Smooth muscle cell of trachea (primary cell): ENCODE measurements at places on chromosomes 6 and 20. TPM values are rescaled to one million over a fixed set of nuclear protein-coding genes. Genes with fewer than 3 reads are reported as not detected.

Gene DUSP15
- 0.33 TPM in 1 of 2 replicates, not detected in the other for total RNA-seq

Gene PSORS1C1
- 0.29 and 0.99 TPM in 2 replicates for total RNA-seq

Gene NKX2-2
- not detected in 2 replicates for total RNA-seq

Gene RIPPLY2
- 0.29 and 0.66 TPM in 2 replicates for total RNA-seq

Gene MEI4
- total RNA-seq: not detected in 2 replicates

Gene ZNF334
- total RNA-seq: 1.6 and 2.5 TPM in 2 replicates

Gene CALHM6
- total RNA-seq: 0.33 and 0.44 TPM in 2 replicates

Gene HUS1B
- 0.99 and 1.2 TPM in 2 replicates for total RNA-seq

Gene PGC
- not detected in 2 replicates for total RNA-seq

Gene PMEPA1
- 0.29 and 0.33 TPM in 2 replicates for total RNA-seq

Gene ZC3H12D
- 0.15 and 0.17 TPM in 2 replicates for total RNA-seq

Gene FAM83B
- total RNA-seq: under 0.01 TPM in 1 of 2 replicates, not detected in the other

Gene DHX35
- total RNA-seq: 10.8 and 12.1 TPM in 2 replicates

Gene ATP6V1G2
- total RNA-seq: 5.5 and 5.7 TPM in 2 replicates

Gene OR2B3
- total RNA-seq: not detected in 2 replicates

Gene HCK
- not detected in 2 replicates for total RNA-seq

Gene SSTR4
- total RNA-seq: not detected in 2 replicates

Gene BPIFB4
- not detected in 2 replicates for total RNA-seq

Gene SFTA2
- total RNA-seq: not detected in 2 replicates

Gene SOX12
- 9.5 and 10.9 TPM in 2 replicates for total RNA-seq

Gene TTK
- total RNA-seq: 2.0 and 38.5 TPM in 2 replicates

Gene MICB
- total RNA-seq: 8.4 and 10.5 TPM in 2 replicates

Gene SMIM29
- 36.9 and 39.7 TPM in 2 replicates for total RNA-seq

Gene ASIP
- total RNA-seq: not detected in 2 replicates

Gene ZSWIM3
- total RNA-seq: 6.8 and 9.1 TPM in 2 replicates

Gene SLC13A3
- total RNA-seq: 2.9 and 6.0 TPM in 2 replicates

Gene C2
- 2.8 and 13.1 TPM in 2 replicates for total RNA-seq

Gene SIRPA
- total RNA-seq: 25.7 and 26.5 TPM in 2 replicates

Gene PAX1
- not detected in 2 replicates for total RNA-seq

Gene COL12A1
- total RNA-seq: 506 and 524 TPM in 2 replicates

Gene MAS1
- total RNA-seq: not detected in 2 replicates

Gene TRIM40
- total RNA-seq: not detected in 2 replicates

Gene TMEM14C
- 133 and 165 TPM in 2 replicates for total RNA-seq

Gene GNAS-AS1
- total RNA-seq: 1.2 and 1.3 TPM in 2 replicates

Gene RAD21L1
- total RNA-seq: under 0.01 TPM in 1 of 2 replicates, not detected in the other

Gene C6orf58
- total RNA-seq: 0.15 TPM in 1 of 2 replicates, not detected in the other

Gene LY6G6C
- not detected in 2 replicates for total RNA-seq

Gene RBM38
- 7.3 and 13.4 TPM in 2 replicates for total RNA-seq

Gene BACH2
- total RNA-seq: 0.87 and 1.2 TPM in 2 replicates

Gene PLAGL2
- 1.5 and 2.3 TPM in 2 replicates for total RNA-seq

Gene SOX4
- 17.0 and 42.0 TPM in 2 replicates for total RNA-seq

Gene CALHM5
- 5.5 and 6.3 TPM in 2 replicates for total RNA-seq

Gene LAMA4
- 577 and 652 TPM in 2 replicates for total RNA-seq

Gene NRSN1
- not detected in 2 replicates for total RNA-seq

Gene SF3B5
- 72.0 and 108 TPM in 2 replicates for total RNA-seq

Gene SLC52A3
- total RNA-seq: not detected in 2 replicates

Gene POM121L2
- not detected in 2 replicates for total RNA-seq

Gene CRISP2
- not detected in 2 replicates for total RNA-seq

Gene CRYBG1
- total RNA-seq: 12.6 and 15.6 TPM in 2 replicates

Gene POU3F2
- total RNA-seq: not detected in 2 replicates

Gene MTRF1L
- 13.7 and 24.1 TPM in 2 replicates for total RNA-seq

Gene MRAP2
- 0.50 and 1.7 TPM in 2 replicates for total RNA-seq

Gene SLC22A2
- not detected in 2 replicates for total RNA-seq

Gene ESR1
- total RNA-seq: 0.83 and 1.0 TPM in 2 replicates

Gene KHDRBS2
- not detected in 2 replicates for total RNA-seq
